Lower lobe of right lung (tissue), 2 donors: ENCODE measurements at places on chromosomes 7 and 10.

DNA sequence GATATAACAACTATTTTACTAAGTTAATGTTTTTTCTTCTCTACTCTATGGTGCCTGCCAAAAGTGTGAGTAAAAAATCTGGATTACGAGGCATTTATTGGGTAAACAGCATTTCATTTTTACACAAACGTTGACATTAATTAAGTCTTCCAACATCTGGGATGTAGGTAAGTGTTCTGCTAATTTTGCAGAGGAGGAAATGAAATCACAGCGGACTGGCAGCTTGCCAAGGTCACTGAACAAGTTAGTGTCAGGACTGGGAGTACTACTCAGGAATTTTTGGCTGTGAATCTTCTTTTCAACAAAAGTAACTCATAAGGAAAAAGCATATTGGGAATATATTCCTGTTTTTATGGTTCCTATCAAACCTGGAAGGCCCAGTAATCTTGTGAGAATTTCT is 612.1 kb upstream of the FZD8 start:
- peak; percentile 44 for DNase-seq

GRCh38 chr7:135959646-135960363 is 17.4 kb downstream of the MTPN start:
- no peak for DNase-seq

DNA sequence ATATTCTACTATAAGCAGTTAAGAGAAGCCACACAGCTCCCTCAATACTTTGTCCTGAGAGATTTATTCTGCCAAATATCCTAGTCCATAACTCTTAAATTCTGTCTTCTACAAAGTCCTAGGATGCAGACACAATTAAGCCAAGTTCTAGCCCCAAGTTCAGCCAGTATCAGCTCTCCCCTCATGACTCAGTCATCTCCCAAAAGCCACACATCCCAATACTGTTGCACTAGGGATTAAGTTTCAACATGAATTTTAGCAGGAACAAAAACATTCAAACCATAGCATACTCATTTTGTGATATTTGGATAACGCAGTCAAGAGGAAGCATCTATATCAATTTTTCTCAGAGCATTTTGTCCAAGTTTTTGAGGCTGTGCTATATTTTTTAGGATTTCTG is 277.4 kb downstream of the FZD1 start:
- no peak for DNase-seq

DNA sequence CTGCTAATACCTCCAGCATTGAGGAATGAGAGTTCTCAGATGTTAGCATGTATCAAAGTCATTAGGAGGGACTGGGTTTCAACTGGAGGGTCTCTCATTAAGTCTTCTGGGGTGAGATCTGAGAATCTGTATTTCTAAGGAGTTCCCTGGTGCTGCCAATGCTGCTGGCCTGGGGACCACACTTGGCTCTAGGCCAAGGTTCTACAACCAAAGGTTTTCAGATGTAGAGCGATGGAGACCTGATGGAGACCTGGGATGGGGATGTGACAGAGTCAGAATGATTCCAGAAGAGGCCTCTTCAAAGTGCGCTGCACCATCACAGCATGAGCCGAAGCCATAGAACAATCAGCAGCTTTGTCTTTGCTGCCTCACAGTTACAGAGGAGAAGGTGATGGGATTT is 27.2 kb downstream of the ST8SIA6 start:
- DNase-seq, result no peak

DNA sequence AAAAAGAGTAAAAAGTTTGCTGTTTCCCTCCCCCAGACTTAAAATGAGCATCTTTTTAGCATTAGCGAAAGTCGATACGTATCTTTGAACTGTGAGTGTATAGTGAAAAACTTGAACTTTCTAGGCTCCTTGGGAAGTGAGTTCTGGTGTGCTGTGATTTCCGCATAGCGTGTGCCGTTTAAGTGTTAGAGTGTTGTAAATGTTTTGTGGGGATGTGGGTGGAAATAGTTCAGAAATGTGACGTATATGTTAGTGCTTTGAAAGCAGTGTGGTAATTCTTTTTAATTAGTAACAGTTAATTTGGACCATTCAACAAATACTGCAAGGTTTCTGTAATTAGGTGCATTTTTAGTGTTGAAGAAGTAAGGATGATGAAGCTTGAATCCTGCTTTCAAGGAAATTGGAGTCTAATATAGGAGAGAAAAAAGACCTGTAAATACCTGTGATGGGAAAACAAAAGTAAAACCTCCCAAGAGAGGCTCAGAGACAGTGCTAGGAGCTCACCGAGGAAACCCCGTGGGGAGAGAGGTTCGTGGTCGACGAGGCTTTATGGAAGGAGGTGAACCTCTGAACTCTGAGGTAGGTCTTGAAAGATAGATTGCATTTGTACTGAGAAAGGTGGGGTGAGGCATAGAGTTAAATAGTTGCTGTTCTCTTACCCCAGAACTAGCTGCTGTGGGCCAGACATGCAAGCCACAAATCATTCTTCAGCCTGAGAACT is 40.8 kb downstream of the RBM33 start:
- no peak for DNase-seq

DNA sequence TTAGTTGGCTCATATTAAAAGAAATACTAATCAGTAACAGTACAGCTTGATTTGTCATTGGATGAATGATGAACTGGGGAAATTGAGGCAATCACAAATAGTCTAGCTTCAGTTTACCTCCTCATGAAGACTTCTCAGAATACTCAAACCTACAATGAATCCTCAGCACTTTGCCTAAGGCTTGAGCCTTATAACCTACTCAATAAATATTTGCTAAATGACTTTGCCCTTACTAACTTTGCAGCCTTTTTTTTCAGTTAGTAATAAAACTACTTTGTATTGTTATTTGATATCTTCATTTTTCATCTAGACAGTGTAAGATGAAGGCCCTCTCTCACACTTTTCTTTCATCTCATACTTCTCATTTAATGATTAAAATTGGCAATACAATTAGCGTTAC is 1162.5 kb upstream of the C7orf33 start:
- no peak for DNase-seq

DNA sequence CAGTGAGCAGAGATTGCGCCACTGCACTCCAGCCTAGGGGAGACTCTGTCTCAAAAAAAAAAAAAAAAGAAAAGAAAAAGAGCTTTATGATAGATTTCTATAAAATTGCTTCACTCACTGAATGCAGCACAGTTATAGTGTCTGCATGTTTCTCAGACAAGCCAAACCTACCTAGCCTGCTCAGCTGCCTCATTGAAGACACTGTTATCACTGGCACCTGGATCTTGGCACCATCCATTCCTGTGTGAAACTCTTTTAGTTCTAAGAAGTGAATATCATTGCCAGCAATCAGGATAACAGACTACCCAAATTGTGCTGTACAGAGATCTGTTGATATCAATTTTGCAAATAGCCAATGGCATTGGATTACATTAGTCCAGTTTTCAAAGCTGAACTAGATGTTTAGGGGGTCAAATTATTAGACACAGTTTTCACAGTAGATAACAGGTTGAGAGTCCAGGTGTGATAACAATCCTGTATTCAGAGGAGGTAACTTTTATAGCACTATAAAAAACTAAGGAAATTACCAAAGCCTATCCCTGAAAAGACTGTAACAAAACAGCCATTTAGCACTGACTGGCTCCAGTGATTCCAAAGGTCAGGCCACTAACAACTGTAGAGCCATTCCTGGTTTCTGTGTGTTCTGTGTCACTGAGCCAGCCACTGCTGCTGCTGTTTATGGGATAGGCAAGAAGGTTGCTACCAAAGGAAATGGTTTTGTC is 17.1 kb downstream of the PDSS1 start:
- DNase-seq, result no peak

- no peak for DNase-seq
These were observed 617 bp upstream of the FOXI2 start for GRCh38 chr10:127736222-127736914.

DNA sequence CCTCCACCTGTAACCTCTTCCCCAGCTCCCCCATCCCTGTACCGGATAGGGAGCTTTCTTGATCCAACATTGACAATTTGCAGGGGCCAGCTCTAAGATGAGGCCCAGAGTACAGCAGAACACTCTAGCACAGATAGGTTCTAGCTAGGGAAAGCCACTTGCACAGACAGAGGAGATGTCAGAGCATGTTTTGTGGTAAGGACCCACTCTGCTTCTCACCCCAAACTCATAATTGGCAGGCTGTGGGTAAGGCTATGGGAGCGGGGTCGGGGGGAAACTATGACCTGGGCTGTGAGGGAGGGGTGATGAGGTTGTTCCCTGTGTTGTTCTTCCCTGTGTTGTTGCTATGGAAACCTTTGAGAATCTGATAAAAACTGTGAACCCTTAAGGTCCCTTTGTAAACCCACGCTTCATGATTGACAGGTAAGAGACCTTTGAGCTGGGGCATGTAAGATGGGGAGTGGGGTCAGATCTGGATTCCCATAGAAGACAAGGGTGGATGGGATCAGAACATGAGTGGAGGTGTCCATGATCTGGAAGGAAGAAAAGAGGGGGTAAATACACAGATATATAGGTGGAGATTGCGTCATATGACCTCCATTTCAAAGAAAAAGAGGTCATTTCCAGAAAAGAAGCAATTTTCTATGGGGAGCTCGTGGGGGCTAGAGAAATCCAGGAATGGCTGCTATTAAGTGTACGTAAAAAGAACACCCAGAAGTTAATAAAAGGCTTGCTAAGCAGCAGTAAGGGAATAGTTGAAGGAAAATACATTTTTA is 4.0 kb downstream of the CALD1 start:
- DNase-seq, result no peak

DNA sequence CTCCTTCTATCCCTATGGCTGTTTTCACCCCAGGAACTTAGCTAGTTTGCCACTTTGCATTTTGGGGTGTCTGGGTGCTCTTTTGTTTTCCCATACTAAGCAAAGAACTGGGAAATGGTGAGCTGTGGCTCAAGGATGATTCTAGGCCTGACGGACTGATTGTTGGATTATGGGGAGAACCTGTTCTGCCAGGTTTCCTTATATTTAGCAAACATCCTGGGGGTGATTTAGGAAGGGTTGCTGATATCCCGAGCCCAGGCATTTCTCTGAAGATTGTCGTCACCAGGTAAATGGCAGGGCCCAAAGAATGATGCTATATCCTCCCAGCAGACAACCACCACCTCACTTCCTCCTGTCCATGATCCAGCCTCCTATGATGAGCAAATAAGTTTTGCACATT is 72.1 kb upstream of the GRB10 start:
- DNase-seq, result no peak

GRCh38 chr7:158508802-158509385 is 78.7 kb downstream of the PTPRN2 start:
- DNase-seq, result no peak

- DNase-seq, result no peak
These were observed 35.6 kb upstream of the GALNT17 start for GRCh38 chr7:71096351-71096750.

DNA sequence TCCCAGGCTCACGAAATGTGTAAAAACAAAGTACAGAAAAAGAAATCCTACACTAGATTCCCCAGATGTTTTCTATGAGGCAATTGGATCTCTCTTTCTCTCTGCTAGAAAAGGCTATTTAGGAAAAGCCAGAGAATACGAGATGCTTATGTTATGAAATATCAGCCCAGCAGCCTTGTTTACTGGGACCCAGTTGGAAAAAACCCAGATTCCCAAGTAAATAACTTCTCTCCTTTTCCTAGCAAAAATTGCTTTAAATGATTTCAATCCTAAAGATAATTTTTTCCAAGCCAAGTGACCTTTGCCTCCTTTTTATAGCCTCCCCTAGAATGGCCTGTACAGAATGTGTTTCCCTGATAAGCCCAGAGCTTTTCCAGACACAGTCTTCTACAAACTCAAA is 199.3 kb downstream of the PLXNA4 start:
- DNase-seq, result no peak

GRCh38 chr10:43090188-43090587 is 13.3 kb downstream of the RET start:
- no peak for DNase-seq

GRCh38 chr7:144437370-144438191 is 34.1 kb upstream of the NOBOX start:
- no peak for DNase-seq

GRCh38 chr7:133452577-133452976 is 199.7 kb downstream of the EXOC4 start:
- DNase-seq, result no peak

GRCh38 chr7:147579148-147579547 is 1011.4 kb upstream of the C7orf33 start:
- no peak for DNase-seq

GRCh38 chr7:22762866-22763265 is 35.9 kb downstream of the IL6 start:
- no peak for DNase-seq

GRCh38 chr10:124075231-124075955 is 18.0 kb downstream of the CHST15 start:
- DNase-seq, result no peak

DNA sequence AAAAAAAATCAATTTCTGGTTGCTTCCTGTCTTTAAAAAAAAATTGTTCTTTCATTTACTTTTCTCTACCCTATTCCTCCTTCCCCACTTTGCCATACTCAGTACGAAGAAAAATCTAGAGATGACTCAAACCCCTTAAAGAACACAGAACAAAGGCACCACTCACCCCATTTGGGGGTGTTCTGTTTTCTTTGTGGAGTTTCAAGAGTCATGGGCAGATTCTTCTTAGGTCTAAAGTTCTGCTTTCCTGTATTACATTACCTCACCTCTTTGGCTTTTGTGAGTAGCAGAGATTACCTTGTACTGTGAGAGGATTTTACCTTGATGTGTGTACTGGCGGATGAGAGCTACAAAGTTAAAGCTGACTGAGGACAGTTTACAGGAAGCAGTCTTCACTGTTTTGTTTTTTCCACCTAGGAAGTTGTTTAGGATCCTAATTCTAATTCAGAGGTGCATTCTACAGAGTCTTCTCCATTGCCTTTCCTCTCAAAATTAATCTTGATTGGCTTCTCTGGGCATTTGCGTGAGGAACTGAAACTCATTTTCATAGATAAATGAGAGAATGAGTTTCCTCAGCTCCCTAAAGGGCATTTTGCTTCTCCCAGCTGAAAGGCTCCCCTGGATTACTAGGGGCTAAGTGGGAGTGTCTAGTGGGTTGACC is 20.7 kb downstream of the AVL9 start:
- DNase-seq, result no peak
